GM03348 (cell line): ENCODE measurements at places on chromosomes 16 and 17.

DNA sequence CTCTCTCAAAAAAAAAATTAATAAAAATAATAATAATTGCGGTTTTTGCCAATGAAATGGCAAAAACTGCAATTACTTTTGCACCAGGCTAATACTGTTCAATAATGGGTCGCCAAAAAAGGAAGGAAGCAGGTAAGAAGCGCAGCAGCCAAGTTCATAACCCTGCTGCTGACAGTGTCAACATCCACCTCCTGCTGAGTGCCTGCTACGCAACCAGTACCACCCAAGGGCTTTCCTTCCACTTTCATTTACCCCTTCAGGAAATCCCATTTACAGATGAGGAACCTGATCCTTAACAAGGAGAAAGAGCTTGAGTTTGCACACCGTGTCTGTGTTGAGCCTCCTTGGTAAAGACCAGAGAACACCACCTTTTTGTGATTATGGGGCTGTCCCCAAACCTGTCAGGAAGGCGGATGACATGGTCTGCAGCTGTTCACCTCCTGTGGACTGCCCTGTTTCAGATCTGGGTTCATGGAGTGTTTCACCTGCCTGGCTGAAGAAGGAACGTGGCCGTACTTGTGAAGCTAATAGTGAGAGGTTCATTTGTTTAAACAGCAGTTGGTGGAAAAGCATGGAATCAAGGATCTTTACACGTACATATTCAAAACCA lies 378.0 kb downstream of the SLC39A11 start:
- no peak for DNase-seq

DNA sequence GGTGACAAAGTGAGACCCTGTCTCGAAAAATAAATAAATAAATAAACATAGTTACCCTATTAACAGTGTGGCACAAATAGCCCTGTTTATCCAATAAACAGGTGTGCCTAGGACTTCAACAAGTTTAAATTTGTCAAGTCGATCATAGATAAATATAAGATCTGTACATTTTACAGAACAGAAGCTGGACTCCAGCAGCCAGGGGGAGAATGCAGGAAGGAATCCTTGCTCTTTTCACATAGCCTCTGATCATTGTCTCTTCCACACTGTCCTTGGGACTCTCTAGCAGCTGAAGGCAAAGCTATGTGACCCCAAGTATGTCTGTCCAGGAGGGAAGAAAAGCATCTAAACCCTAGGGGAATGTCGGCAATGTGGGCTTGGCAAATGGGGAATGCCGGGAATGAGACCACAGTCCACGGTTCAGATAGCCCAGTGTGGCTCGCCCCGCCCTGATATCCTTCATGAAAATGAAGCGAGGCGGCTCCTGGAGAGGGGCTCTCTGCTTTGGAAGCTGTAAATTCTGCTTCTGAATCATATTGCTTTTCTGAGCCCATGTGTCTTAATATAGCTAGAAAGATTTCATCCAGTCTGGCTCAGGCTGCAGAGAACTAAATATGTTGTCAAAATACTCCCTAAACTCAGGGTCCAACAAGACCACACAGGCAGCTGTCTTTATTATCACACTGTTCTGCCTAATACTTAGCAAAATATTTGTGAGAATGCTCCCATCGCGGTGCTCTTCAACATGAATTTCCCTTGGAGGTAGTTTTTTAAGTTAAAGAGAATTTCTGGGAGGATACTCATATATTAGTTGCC lies 24.9 kb upstream of the GRB2 start:
- DNase-seq, result peak; percentile 72

- no peak for DNase-seq
Measured at GRCh38 chr16:88289968-88290401, 92.8 kb upstream of the ZNF469 start.

GRCh38 chr16:49269201-49269600 lies 12.4 kb downstream of the CBLN1 start:
- no peak for DNase-seq

DNA sequence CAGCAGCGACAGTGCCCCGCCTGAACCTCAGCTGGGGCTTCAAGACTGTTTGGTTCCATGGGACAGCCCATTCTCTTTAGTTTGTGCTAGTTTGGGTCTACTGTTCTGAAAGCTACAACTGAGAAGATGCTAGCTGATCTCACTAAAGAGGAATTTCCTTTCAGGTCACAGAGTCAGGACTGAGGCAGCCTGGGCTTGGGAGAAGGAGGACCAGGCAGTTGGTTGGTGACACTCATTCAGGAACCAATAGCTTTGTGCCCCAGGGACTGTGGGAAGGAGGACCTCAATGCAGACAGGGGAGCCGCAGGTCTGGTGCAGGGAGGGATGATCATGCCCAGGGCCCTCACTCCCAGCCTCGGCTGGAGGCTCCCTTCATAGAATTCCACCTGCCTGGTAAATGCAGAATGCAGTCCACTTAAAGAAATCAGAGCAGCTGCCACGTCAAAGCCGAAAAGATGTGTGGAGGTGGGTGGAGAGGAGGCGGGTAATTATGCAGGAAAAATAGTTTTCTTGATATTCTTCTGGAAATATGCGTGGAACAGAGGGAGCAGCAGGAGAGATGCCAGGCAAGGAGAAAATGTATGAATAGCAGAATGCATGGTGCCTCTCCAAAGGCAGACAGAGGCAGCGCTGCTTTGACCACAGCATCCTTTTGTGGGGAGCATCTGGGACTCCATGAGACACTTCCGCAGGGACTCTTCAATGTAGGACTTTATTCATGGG lies 32.6 kb upstream of the ZFP90 start:
- DNase-seq, result peak; percentile 52

GRCh38 chr16:49019081-49019633 lies 262.5 kb downstream of the CBLN1 start:
- no peak for DNase-seq

DNA sequence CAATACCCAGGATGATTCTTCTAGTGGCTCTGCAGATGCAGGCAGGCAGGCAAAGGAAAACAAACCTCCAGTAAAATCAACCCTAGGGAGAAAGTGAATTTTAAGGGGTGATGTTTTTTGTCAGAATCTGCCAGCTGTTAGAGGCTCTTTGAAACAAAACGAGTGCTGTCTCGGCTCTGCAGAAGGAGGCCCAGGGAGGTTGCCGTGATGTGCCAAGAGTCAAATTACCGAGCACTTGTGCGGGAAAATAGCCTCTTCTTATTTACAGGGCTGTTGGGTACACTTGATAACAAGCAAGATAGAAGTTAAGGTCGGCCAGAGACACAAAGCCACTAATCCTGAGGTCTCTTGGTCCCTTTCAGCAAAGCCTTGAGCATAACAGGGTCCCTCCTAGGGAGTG lies 68.9 kb upstream of the EEF2KMT start:
- no peak for DNase-seq

GRCh38 chr17:72338847-72339790 lies 218.3 kb downstream of the SOX9 start:
- peak; percentile 91 for DNase-seq

DNA sequence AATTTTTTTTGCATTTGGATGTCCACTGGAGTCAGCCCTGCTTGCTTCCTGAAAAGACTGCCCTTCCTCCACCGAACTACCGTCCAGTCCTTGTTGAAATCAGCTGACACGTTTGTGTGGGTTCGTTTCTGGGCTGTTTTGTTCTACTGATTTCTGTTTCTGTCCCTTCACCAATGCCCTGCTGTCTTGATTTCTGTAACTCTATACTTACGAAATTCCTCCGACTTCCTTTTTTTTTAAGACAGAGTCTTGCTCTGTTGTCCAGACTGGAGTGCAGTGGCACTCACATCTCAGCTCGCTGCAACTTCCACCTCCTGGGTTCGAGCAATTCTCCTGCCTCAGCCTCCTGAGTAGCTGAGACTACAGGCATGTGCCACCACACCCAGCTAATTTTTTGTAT lies 8.4 kb upstream of the GAA start:
- DNase-seq, result no peak

DNA sequence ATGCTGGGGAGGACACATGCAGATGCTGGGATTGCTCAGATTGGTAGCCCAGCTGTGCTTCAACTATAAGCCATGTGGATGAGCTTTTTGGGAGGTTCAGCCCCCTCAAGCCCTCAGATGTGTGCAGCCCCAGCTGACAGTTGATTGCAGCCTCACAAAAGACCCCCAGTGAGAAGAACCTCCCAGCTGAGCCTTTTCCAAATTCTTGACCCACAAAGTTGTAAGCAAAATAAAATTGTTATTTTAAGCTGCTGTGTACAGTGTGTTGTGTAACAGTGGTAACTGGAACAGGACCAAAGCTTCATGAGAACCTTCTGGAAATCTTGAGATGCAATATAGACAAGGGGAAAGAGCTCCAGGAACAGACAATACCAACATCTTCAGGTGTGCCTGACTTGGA lies 156.8 kb upstream of the IRX3 start:
- DNase-seq, result no peak

GRCh38 chr17:62147284-62147683 lies 82.2 kb upstream of the MED13 start:
- DNase-seq, result no peak

- no peak for DNase-seq
Measured at GRCh38 chr16:68228652-68229051, 7.3 kb downstream of the ESRP2 start.

- no peak for DNase-seq
Measured at GRCh38 chr17:57517632-57518456, 227.3 kb downstream of the CCDC182 start.

DNA sequence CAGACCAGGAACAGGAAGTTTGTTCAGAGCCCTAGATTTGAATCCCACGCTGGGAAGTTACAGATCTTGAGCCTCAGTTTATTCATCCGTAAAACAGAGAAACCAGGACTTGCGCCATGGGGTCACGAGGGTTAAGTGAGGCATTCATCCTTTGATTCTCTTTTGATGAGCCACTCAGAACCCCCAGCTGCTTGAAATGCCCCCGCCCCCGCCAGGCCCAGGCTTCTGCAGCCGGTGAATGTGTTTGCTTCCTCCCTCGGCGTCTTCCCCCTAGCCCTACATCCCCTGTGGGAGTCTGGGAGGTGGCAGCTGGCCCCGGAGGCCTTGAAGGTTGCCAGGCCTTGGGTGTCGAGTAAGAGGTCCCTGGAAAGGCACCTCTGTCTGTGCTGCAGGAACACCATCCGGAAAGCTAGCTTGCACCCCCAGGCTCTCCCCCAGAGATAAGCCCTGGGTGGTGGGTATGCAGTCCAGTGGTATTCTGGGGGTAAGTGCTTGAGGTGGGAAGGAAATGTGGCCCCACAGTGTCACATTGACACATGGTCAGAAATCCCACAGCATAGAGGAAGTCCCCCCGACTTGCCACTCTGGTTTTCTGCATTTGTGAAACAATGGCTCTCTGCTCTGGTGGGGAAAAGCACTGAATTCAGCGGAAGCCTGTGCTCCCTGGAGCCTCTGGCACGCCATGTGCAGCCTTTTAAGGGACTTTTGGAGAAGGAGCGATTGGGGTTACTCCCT lies 14.9 kb downstream of the IRF8 start:
- no peak for DNase-seq

GRCh38 chr17:52536489-52536888 lies 378.0 kb upstream of the CA10 start:
- DNase-seq, result no peak

- no peak for DNase-seq
Measured at GRCh38 chr17:76491271-76492122, 9.7 kb downstream of the RHBDF2 start.

DNA sequence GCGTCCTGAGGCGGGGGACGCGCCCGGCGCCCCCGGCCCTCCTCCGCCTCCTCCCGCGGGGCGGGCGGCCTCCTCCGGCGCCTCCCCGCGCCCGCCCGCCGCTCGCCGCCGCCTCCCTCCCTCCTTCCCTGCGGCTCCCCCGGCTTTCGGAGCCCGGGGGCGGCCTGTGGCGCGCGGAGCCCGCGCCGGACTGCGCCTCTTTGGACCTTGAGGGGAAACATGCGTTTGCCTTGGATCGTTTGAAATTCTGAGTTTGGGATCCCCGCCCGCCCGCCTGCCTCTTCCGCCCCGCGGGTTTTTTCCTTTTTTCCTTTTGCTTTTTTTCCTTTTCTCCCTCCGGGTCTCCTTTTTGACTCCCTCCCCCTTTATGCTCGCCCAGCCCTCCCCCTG lies 390 bp downstream of the ZNRF1 start:
- peak; percentile 79 for DNase-seq

DNA sequence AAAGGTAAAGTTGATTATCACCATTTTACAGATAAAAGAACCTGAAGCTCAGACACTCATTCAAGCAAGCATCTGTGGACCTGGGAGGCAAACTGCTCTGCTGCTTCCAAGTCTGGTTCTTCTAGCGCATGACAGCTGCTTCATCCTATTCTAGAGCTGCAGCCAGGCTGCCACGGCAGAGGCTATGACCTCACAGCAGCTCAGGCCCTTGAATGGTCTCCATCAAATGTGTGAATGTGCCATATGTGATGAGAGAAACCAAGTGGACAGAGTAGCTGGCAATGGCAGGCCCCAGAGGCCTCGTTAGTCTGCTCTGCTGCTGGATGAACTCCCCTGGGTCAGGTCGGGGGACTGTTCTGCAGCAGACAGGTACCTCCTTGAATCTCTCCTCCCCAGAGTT lies 30.7 kb upstream of the FOXJ1 start:
- no peak for DNase-seq

DNA sequence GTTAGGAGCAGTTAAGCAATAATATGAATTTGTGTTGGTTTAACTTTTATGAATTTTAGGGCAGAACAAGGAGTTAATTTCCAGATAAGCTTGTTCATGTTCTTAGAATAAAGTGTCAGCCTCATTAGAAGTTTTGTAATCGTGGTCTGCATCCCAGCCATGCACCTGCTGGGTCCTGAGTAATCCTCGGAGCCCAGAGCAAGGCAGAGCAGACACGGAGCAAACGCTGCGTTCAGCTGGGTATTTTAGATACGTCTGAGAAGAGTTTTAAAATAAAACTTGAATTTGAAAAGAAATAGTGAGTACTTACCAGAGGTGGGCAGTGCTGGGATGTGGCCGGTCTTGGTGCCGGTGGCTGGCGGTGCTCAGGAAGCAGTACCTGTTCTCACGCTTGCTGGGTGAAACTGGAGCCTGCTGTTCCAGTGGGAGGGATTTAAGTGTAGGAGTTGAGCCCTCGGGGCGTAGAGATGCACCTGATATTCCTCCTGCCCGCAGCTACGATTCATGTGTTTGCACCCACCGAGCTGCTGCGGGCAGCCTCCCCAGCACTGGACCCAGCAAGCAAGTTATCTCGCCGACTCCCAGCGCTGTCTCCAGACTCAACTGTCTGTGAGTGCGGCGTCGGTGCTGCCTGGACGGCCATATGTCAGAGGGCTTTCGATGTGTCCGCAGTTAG lies at the start of gene ZNF750:
TSS of gene ZNF750 (minus strand) at position 406 of the 676 bp plus-strand sequence. CDS start 7,568 bp downstream, outside the sequence.
- no peak for DNase-seq
